ENCODE measurements at places on chromosomes 5 and 9.

GRCh38 chr5:81906086-81906485, 65.7 kb upstream of the ATG10 start:
- no peak for DNase-seq

GRCh38 chr9:89442981-89443814, 54.7 kb downstream of the SEMA4D start:
- no peak for DNase-seq

- DNase-seq: no peak
Measured at GRCh38 chr5:148856009-148856367, 29.6 kb downstream of the ADRB2 start.

GRCh38 chr5:116763987-116764866, 189.6 kb upstream of the SEMA6A start:
- DNase-seq: no peak

DNA sequence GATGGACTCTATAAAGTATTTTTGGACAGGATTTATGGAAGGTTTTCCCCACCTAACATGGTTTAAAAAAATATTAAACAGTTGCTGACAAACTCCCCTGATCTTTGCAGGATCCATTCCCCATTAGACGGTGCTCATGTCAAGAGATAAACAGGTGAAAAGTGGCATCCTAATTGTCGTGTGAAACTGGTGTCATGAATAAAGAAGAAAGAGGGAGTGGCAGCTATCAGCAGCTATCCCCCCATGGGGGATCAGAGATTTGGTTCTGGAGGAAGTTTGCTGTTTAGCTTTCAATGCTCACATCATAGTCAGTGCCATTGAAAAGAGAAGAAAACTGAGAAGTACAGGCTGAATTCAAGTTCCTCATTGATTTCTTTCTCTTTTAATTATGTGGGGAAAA, 329.3 kb upstream of the BRINP1 start:
- DNase-seq: no peak

DNA sequence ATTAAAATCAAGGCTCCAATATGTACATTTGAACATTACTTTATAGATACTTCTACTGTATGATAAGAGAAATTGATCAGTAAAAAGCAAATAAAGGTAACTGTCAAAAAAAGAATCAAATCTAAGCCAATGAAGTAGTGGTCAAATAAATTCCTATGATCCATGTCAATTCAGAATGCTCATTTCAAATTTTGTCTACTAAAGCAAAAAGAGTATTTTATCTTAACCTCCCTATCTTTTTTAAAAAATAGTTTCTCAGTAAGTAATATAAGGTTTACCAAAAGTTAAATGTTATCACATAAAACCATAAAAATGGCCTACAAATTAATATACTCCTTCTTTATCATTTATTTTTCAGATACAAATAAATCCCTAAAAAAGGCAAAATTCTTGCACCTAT, 165.9 kb downstream of the AGTPBP1 start:
- DNase-seq: no peak

DNA sequence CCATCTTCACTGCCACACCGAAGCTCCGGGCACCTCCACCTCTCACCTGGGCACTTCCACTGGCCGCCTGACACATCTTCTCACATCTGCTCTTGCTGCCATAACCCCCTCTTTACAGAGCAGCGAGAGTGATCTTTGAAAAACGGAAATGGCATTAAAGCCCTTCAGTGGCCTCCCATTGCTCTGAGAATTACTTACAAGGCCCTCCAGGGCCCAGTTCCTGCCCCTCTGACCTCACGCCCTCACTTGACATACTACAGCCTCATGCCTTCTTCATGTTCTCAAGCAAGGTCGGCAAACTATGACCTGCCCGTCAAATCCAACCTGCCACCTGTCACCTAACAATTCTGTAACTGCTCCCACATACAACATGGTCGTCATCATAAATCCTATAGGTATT, 187.3 kb downstream of the NR3C1 start:
- DNase-seq: no peak

- no peak for DNase-seq
Measured at GRCh38 chr5:74326571-74327338, 313.8 kb downstream of the ENC1 start.

GRCh38 chr5:3377831-3378230, 217.8 kb upstream of the IRX1 start:
- no peak for DNase-seq

DNA sequence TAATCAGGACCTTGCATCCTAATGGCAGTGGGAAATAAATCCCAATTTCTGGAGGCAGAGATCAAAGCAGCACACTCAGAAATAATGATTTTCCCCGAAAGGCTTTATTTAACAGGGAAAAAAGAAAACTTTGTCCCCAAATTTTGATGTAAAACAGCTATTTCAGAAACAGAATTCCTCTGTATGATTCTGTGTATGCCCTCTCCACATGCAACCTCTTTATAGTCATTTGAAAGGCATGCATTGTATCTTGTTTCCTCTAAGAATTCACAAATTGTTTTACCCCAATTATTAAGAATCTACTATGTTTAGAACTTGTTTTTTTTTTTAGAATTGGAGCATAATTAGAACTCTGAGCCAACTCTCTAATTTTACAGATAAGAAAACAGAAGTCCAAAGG, 2.7 kb upstream of the PTAR1 start:
- DNase-seq: no peak

DNA sequence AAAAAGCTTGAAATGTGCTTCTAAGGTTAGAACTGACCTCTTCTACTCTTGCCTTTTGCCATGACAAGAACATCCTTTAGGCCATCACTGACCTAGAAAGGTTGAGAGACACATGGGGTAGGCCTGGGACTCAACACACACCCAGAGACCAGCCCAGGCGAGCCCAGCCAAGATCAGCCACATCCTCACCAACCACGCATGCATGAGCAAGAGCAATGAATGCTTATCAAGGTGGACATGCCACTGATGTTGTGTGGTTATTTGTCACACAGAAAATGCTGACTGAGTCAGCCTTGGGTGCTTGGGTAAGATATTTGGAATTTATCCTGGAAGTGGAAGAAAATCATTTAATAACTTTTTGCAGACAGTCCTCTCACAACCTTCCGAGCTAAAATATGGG, 39.4 kb downstream of the SMIM23 start:
- no peak for DNase-seq

DNA sequence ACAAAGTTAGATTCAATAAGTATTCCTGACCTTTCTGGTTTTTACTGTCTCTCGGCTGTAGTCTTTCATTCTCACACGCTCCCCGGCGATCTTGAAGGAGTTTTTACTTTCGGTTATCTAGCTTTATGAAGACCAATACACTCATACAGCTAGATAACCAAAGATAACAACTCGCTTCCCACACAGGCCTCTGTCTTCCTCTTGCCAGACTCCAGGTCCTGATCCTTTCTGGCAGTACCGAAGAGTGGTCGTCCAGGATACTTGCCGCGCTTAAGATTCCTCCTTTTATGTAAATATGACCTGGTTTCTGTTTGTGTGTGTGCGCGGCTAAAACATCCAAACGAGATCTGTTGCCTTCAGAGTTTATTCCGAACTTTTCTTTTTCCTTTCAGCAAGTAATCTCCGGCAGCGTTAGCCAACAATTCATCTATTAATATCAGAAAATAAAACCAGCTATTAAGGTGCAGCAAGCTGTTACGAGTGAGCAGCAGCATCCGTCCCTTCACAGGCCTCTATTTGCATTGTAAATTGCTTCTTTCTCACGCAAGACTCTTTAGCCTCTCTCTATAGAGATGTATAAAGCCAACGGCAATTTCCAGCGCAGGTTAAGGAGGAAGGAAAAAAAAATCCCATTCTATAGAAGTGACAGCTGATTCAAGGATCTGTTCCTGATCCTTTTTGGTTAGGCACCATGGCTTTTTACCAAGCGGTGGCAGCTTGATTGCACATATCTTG, 216.1 kb downstream of the MEF2C start:
- no peak for DNase-seq

GRCh38 chr9:126925876-126926275, 11.3 kb downstream of the RALGPS1 start:
- no peak for DNase-seq

DNA sequence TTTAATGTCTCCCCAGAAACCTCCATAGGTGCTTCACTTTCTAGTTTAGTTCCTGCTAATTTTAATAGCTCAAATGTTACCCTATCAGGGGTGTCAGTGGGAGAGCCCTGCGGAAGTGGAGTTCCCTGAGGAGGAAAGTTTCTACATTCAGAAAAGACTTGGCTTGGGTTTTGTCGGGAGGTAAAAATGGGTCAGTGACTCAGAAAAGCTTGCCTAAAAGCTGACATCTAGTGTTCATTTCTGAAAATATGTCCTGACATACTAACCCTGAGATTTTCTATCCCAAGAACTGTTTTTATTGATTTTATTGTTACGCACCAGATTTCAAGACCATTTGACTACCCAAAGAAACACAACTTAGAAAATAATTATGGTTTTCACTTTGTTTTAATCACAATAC, 40.9 kb upstream of the GLDC start:
- no peak for DNase-seq

- DNase-seq: no peak
Measured at GRCh38 chr9:128094950-128095544, 27.0 kb downstream of the SLC25A25 start.

- DNase-seq: no peak
Measured at GRCh38 chr5:54160329-54160728, 150.0 kb downstream of the ARL15 start.

- no peak for DNase-seq
Measured at GRCh38 chr5:41275813-41276512, 62.6 kb upstream of the C6 start.

GRCh38 chr9:93099551-93100275, 3.7 kb downstream of the CARD19 start:
- DNase-seq: no peak

DNA sequence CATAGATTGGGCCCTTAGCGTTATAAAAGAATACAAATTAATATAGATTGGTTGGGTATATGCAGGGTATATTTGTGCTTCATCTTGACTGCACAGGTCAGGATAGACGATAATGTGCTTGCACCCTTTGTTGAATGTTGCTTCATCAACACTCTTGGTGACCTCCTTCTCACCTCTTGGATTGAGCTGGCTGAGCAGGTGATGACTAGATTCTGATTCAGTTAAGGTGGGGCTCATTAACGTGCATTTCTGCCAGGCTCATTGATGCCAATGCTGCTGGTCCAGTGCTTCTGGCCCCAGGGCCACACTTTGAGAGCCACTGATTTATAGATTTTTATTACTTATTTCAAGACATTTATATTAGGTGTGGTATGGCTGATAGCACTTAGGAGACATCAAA, 27.7 kb downstream of the PCSK5 start:
- no peak for DNase-seq

DNA sequence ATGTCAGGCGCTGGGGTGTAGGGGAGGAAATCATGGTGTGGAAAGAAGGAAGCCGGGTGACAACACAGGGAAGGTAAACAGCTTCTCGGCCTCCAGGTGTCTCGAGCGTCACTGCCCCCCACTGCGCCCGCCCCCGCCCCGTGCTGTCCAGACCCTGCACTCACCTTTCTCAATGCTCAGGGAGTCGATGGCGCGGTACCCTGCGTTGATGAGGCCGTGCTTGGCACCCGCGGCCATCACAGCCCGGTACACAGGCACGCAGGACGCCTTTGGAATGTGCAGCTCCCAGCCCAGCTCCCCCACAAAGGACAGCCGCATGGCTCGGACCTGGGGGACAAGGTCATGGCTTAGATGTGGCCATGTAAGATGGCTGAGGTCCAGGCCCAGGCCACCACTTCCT, 35.2 kb downstream of the DBH start:
- no peak for DNase-seq

GRCh38 chr5:170166101-170166500, 60.4 kb downstream of the FOXI1 start:
- DNase-seq: no peak

DNA sequence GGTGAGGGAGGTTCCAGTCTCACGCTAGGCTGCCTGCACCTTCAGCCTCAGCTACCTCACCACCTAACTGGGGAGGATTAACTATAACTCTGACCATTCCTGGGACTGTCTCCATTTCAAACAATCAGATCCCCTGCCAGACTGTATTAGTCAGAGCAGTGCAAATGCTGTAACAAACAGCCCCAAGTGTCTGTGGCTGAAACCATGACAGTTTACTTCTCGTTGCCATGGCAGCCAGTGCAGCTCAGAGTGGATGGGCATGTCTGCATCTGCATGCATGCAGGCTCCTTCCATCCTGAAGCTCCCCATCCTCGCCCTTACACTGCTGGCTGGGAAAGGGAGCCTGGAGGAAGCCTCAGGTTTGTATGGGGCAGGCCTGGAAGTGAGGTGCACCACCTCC, 86.7 kb downstream of the KCNIP1 start:
- no peak for DNase-seq

DNA sequence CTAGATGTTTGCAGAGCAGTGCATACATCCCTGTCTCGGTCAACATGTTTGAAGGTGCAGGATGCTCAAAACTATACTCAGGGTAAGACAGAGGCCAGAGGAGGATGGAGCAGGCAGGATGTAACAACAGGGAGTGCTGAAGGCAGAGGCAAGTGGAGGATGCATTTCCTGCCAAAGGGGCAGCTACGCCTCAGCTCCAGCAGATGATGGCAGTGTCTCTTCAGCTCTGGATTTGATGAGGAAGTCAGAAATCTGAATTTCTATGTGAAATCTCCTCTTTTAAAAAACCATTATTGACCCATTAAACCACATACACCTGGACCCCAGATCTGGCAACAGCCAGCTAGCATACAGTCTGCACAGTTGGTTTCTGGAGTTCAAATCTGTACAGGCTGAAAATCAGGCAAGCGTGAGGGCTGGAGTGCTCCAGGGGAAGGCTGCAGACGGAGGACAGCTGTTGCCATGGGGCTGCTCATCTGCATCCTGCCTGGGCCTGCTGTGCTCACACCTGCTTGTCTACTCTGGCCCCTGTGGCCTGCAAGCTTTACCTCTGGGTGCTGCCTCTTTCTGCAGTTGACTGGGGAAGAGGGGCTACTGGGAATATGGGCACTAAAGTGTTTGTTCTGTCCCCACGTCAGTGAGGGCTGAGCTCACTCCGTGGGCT, 152.9 kb upstream of the SLC28A3 start:
- DNase-seq: no peak

DNA sequence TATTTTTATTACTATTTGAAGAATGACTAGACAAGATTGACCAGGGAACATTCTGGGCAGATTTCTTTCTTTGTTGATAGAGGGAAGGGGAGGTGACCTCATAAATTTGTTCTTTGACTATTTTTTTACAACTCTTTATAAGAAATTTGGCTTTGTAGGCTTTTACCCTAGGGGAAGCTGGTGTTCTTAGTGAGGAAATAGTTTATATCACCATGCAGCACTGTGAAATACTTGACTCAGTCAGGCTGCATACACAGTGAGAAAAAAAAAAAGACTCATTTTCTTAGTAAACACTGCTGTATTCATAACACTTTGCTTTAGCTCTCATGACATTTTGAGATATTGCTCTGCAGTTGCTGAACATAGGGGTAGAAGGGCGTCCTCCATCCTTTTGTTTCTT, 336.6 kb upstream of the PIK3R1 start:
- DNase-seq: no peak
